Common myeloid progenitor, CD34-positive (primary cell): ENCODE measurements at places on chromosomes 1 and 21.

- DNase-seq: no peak
- H3K27me3 ChIP-seq: no peaks in the 10 kb centered on the region
- no peak overlapping the region for H3K4me3 ChIP-seq
- H3K27ac ChIP-seq: no peak overlapping the region
- H3K36me3 ChIP-seq: no peaks in the 10 kb centered on the region
- no peaks in the 10 kb centered on the region for H3K4me1 ChIP-seq
Measured at GRCh38 chr21:16280686-16281091, 550.9 kb downstream of the USP25 start.

DNA sequence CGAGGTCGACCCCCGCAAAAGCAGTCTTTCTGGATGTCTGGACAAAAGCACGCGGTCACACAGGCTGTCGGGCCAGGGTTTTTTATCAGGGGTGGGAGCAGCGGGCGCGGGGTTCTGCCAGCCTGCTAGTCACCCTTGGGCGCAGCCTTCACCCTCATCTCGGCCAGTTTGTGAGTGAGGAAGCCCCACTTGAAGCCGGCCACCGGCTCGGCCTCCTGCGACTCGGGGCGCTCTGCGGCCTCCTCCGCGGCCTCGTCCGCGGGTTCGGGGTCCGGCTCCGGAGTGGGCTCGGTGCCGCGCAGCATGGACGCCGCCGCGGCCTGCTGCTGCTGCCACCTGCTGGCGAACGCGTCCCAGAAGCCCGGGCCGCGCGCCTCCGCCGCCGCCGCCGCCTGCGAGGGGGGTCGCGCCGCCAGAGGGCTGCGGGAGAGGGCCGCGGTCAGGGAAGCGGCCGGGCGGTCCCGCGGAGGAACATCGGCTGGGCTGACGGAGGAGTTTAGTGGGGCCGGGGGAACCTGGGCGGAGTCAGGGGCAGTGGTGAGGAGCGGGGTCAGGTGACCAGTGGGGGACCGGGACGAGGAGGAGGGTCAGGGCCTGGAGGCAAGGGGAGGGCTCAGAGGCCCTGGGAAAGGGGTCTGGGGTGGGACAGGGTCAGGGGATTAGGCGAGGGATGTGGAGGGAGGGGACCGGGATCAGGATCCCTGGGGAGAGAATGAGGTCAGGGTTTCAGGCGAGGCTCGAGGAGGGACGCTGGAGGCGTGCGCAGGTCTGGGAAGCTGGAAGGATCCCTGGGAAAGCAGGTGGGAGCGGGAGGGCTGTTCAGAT is 4.5 kb downstream of the C1orf232 start:
- peak; percentile 40 for DNase-seq
- no peaks in the 10 kb centered on the region for H3K36me3 ChIP-seq
- peak overlapping the region; percentile 64 for H3K4me3 ChIP-seq
- no peak overlapping the region for H3K27ac ChIP-seq
- H3K4me1 ChIP-seq: peaks cover 43% of the 10 kb centered on the region

DNA sequence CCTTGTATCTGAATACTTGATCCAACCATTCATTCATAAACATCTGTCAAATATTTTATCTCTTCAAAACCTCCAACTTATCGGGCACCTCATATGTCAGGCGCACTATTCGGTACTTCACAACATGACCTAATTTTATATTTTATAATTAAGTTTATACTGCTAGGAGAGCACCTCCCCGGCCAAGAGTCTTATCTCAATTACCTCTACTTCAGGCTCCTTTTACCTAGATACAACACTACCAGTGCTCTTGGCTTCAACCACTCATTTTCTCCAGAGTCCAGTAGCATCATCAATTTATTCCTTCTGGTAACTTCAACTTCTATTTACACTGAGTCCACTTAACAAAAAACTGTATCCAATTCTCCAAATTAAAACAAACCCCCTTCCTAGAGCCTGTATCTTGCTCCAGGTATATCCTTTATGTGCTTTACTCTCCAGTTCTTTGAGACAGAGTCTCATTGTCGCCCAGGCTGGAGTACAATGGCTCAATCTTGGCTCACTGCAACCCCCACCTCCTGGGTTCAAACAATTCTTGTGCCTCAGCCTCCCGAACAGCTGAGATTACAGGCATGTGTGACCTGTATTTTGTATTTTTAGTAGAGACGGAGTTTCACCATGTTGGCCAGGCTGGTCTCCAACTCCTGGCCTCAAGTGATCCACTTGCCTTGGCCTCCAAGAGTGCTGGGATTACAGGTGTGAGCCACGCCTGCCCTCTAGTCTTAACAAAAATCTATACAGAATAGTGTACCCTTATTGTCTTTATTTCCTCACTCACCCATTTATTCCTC is 18.8 kb downstream of the GPBP1L1 start:
- no peaks in the 10 kb centered on the region for H3K4me1 ChIP-seq
- H3K27me3 ChIP-seq: no peaks in the 10 kb centered on the region

GRCh38 chr1:118396829-118397495 is 211.9 kb upstream of the SPAG17 start:
- H3K27me3 ChIP-seq: no peaks in the 10 kb centered on the region
- DNase-seq: no peak
- no peak overlapping the region for H3K4me3 ChIP-seq
- H3K36me3 ChIP-seq: no peaks in the 10 kb centered on the region

- no peak overlapping the region for H3K27ac ChIP-seq
- no peaks in the 10 kb centered on the region for H3K36me3 ChIP-seq
- DNase-seq: peak; percentile 61
- H3K4me1 ChIP-seq: peaks cover 7% of the 10 kb centered on the region
Measured at GRCh38 chr1:234326497-234327366, 46.5 kb upstream of the COA6 start.

DNA sequence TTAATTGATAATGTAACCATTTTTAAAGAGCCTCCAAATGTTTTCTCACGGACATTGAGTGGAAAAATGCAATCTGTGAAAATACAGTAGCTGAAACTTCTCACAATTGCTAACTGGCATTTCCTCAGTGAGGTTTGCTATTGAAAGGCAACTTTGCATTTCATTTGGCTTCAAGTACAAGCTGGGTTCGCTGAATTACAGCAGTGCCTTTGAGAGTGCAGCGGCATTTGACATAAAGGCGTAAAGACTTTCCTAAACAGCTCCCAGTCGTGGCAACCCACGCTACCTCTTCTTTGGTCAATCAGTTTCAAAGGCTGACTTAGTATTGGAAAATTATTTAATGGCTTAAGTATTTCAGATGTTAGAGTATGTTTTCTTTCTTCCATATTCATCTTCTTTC is 39.3 kb upstream of the ZBTB18 start:
- no peaks in the 10 kb centered on the region for H3K4me1 ChIP-seq
- no peak for DNase-seq
- no peak overlapping the region for H3K4me3 ChIP-seq
- no peaks in the 10 kb centered on the region for H3K36me3 ChIP-seq
- no peaks in the 10 kb centered on the region for H3K27me3 ChIP-seq
- H3K27ac ChIP-seq: no peak overlapping the region

DNA sequence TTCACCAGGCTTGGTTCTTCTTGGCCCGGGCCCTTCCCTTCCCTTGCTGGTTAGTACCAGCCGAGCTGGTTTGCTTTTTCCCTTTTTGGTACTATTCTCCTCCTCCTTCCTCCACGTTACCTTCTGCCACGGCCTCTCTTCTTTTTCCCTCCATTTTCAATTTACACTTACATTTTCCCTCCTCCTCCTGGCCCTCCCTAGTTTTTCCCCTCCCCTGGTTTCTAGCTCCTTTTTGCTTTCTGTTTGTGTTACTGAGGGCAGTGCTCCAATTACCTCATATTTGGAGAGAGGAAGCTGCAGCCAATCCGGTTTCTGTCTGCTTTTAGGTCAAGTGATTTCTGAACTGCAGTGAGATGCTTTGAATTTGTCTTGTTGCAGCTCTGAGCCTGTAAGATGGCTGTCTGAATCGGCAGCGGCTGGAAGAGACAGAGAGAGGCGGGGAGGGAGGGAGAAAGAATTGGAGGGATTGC is 63.7 kb downstream of the MACF1 start:
- peaks cover 5% of the 10 kb centered on the region for H3K36me3 ChIP-seq
- H3K4me1 ChIP-seq: peaks cover 16% of the 10 kb centered on the region
- no peak overlapping the region for H3K4me3 ChIP-seq

GRCh38 chr1:156025876-156026275 is 5.1 kb upstream of the SSR2 start:
- peak; percentile 84 for DNase-seq
- no peaks in the 10 kb centered on the region for H3K36me3 ChIP-seq
- H3K4me3 ChIP-seq: no peak overlapping the region
- peaks cover 2% of the 10 kb centered on the region for H3K4me1 ChIP-seq
- H3K27me3 ChIP-seq: no peaks in the 10 kb centered on the region
- H3K27ac ChIP-seq: no peak overlapping the region

- no peaks in the 10 kb centered on the region for H3K36me3 ChIP-seq
- no peak for DNase-seq
- no peak overlapping the region for H3K27ac ChIP-seq
Measured at GRCh38 chr1:199135901-199136300, 497.1 kb downstream of the PTPRC start.

- no peaks in the 10 kb centered on the region for H3K4me1 ChIP-seq
- H3K27me3 ChIP-seq: no peaks in the 10 kb centered on the region
- H3K36me3 ChIP-seq: no peaks in the 10 kb centered on the region
- no peak for DNase-seq
Measured at GRCh38 chr1:110588991-110589390, 17.2 kb downstream of the KCNA2 start.

GRCh38 chr1:100215101-100215500 is 34.5 kb downstream of the DBT start:
- no peaks in the 10 kb centered on the region for H3K27me3 ChIP-seq
- no peak overlapping the region for H3K27ac ChIP-seq
- peaks cover 73% of the 10 kb centered on the region for H3K36me3 ChIP-seq
- no peaks in the 10 kb centered on the region for H3K4me1 ChIP-seq

DNA sequence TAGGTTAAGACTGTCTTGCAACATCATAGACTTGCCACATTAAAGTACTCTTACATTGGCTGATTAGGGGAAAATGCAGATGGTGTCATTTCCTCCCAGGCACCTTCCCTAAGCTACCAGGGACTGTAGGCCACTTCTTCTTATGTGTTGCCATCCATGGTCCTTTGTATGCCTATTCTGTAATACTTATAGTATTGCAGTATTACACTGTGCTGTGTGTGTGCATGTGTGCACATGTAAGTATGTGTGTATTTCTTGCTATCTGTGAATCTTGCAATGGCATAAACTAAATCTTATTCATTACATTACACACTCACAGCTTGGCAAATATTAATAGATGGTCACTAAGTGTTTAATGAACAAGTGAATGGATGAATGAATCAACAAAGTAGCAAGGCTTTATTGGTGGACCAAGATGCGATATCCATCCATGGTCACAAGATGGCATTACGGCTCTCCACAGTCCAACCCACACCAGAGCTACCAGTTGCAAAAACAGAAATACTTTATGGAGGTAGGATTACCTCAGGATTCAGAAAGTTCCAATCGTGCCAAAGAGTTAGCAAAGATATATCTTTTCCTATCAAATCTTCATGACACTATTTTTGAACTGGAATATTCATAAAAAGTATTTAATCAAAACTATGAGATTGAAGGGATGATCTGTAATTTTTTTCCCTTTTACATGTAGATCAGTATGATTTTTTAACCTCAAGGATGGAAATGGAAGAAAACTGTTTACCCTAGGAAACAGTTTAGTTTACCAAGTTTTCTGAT is 160.2 kb downstream of the DENND1B start:
- H3K27me3 ChIP-seq: no peaks in the 10 kb centered on the region
- peak; percentile 52 for DNase-seq
- H3K27ac ChIP-seq: no peak overlapping the region
- no peak overlapping the region for H3K4me3 ChIP-seq
- H3K4me1 ChIP-seq: no peaks in the 10 kb centered on the region
- H3K36me3 ChIP-seq: peaks cover 2% of the 10 kb centered on the region

- peaks cover 5% of the 10 kb centered on the region for H3K4me1 ChIP-seq
- peaks cover 10% of the 10 kb centered on the region for H3K36me3 ChIP-seq
- peak; percentile 18 for DNase-seq
- no peaks in the 10 kb centered on the region for H3K27me3 ChIP-seq
Measured at GRCh38 chr21:26539566-26539965, 33.5 kb downstream of the CYYR1 start.

DNA sequence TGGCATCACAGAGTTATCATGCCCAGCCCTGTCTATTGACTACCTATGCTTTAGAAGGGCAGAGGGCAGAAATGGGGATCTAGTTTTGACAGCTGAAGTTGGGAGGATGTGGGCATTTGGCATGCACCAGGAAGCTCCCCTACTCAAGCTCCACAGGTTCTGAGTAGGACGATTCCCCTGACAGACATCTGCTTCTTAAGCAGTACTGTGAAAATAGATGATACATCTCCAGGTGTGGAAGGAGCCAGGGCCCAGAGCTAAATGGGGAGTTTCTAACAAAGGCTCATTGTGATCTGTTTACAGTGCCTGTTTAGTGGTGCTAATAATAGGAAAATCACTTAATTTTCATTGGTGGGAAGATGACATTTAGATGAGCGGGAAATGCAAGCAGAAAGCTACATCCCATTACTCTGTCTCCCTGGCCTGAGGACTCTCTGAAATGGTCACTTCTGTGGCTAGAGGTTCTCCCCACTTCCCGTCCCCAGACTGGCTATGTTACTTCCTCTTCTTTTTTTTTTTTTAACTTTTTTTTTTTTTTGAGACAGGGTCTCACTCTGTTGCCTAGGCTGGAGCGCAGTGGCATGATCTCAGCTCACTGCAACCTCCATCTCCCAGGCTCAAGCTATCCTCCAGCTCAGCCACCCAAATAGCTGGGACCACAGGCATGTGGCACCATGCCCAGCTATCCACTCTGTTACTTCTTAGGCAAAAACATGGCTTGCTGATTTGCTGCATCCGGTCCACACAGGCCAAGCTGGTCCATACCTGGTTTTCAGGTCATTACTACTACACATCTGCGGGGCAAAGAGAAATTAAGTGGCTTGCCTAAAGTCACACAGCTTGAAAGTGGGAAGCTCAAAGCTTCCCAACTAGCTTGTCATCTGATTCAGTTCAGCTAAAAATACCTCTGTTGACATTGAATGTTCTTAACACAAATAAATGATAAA is 23.2 kb upstream of the CNIH3 start:
- H3K4me3 ChIP-seq: no peak overlapping the region
- peaks cover 10% of the 10 kb centered on the region for H3K4me1 ChIP-seq
- no peaks in the 10 kb centered on the region for H3K36me3 ChIP-seq
- H3K27ac ChIP-seq: no peak overlapping the region
- no peak for DNase-seq

DNA sequence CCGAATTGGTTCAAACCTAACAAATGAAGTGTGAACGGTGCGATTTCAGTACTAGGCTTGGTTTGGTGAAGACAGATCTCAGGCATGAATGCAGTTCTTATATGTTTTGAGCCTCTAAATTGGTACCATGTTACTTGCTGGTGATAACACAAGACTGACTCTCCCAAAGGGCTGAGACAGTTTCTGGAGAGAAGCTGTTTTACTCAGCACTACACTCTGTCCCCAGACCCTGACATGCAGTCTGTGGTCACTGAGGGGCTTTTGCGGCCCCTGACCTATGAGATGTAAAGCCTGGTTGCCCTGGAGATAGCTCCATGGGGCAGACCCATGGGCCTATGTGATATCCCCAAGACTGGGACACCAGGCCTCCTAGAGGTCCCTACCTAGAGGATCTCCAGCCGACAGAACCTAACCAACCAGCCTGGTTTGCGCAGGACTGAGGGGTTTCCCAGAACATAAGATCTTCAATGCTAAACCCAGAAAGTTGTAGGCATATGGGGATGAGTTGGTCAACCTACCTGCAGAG is 19.4 kb upstream of the FOXE3 start:
- H3K36me3 ChIP-seq: no peaks in the 10 kb centered on the region
- no peaks in the 10 kb centered on the region for H3K4me1 ChIP-seq
- H3K4me3 ChIP-seq: no peak overlapping the region
- no peak overlapping the region for H3K27ac ChIP-seq
- no peak for DNase-seq
